ENCODE measurements at places on chromosomes 4 and X.
A peak's percentile ranks its signal among the peaks of the same experiment; 100 is the strongest.

- peaks cover 4% of the 10 kb centered on the region for H3K4me1 ChIP-seq
- H3K27me3 ChIP-seq = no peaks in the 10 kb centered on the region
- peak; percentile 99 for DNase-seq
- no peak within 1 kb of the TSS for H3K27ac ChIP-seq
- H3K4me3 ChIP-seq = peak within 1 kb of the TSS; percentile 93
Observed at GRCh38 chr4:174828845-174829701, at the start of gene GLRA3. GLRA3 (minus strand) TSS chr4:174829247; CDS start chr4:174828811, 436 bp downstream.

GRCh38 chrX:121161501-121161933 is 114.1 kb downstream of the GLUD2 start:
- H3K27me3 ChIP-seq = no peaks in the 10 kb centered on the region
- no peak for DNase-seq
- no peaks in the 10 kb centered on the region for H3K4me1 ChIP-seq

GRCh38 chr4:20570981-20571715 is 129.1 kb upstream of the PACRGL start:
- no peak overlapping the region for H3K27ac ChIP-seq
- H3K36me3 ChIP-seq = no peaks in the 10 kb centered on the region
- DNase-seq = no peak
- H3K4me3 ChIP-seq = no peak overlapping the region

DNA sequence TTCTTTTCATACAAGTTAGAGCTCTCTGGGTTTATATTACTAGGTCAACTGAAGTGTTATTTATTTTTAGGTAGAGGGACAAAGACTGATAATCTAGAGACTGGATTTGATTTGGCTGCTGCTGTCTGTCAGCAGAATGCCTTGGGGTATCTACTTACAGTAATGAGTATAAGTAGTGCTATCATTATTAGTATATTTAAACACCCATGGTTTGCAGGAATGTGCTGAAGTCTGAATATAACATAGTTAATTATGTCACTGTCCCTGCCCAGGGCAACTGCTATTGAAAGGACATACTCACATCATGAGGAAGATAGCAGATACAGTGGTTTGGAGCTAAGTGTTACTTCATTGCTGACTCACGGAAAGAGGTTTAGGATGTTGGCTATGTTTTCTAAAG is 76.2 kb downstream of the PRRG1 start:
- H3K27me3 ChIP-seq = no peaks in the 10 kb centered on the region
- no peak overlapping the region for H3K4me3 ChIP-seq
- H3K27ac ChIP-seq = no peak overlapping the region
- no peaks in the 10 kb centered on the region for H3K36me3 ChIP-seq
- DNase-seq = no peak

DNA sequence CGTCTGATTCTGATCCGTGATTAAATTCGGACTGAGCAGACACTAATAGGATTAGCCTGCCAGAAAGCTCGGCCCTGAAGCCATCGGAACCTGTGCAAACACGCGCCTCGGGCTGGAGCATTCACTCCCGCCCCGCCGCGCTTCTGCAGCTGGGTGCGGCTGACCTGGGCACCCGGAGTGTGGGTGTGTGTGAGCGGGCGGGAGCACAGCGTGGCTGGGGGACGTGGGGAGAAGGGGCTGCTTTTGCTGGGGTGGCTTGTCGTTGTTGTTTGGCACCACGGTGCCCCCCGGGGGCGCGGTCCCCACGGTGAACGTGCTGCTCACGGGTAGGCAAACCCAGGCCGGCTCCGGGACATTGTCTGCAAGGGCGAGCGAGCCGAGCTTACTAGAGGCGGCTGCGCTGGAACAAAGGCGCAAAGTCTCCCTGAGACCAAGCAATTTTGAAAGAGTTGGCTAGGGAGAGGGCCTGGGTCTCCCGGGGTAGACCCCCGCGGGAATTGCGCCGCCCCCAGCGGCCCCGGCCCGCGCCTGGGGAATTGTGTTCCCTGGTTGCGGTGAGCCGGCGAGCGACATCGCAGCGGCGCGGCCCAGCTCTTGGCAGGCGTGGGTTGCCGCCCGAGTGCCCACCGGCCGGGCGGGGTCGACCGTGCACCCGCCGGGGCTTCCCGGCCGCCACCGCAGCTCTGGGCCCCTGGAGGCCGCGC is 1.4 kb downstream of the MAMLD1 start:
- DNase-seq = peak; percentile 63
- H3K27ac ChIP-seq = no peak overlapping the region
- peak overlapping the region; percentile 71 for H3K4me3 ChIP-seq
- no peaks in the 10 kb centered on the region for H3K4me1 ChIP-seq
- peaks cover 57% of the 10 kb centered on the region for H3K27me3 ChIP-seq

GRCh38 chr4:122863639-122864038 is 37.0 kb downstream of the FGF2 start:
- no peaks in the 10 kb centered on the region for H3K27me3 ChIP-seq
- H3K4me1 ChIP-seq = no peaks in the 10 kb centered on the region
- no peak for DNase-seq
- H3K27ac ChIP-seq = no peak overlapping the region

DNA sequence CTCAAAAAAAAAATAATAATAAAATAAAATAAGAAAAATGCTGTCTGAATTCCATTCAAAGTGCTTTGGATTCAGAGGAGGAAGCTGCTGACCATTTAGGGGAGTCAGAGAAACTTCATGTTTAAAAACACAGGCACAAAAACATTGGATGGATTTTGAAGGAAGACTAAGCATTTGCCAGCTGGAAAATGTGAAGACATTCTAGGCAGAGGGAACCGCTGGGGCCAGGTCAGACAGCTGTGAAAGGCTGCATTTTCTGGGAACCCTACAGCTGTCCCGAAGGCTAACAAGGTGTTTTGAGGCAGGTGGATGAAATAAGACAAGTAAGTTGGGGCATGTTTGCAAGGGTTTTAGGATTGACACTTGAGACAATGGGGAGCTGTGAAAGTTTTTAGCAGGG is 38.6 kb downstream of the ING2 start:
- H3K27me3 ChIP-seq = no peaks in the 10 kb centered on the region
- H3K36me3 ChIP-seq = no peaks in the 10 kb centered on the region
- DNase-seq = no peak
- H3K4me1 ChIP-seq = peaks cover 3% of the 10 kb centered on the region
- no peak overlapping the region for H3K4me3 ChIP-seq

DNA sequence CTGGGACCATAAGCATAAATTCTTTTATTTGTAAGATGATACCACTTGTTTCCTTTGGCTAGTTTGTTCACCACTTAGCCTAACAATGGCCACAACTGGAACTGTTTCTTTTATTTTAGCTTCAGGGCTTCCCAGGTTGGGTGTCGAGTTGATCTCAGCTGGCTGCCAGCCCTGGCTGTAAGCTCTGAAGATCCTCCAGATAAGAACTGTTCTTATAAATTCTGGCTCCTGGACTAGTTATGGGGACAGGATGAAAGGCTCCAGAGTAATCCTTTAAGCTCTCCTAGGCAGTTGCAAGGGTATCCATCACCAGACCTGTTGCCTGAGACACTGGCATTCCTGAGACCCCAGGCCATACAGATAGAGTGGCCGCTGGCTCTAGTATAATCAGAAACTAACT is 129.4 kb upstream of the ACSL4 start:
- no peak overlapping the region for H3K4me3 ChIP-seq
- H3K36me3 ChIP-seq = no peaks in the 10 kb centered on the region
- no peaks in the 10 kb centered on the region for H3K27me3 ChIP-seq
- H3K4me1 ChIP-seq = no peaks in the 10 kb centered on the region
- DNase-seq = no peak

DNA sequence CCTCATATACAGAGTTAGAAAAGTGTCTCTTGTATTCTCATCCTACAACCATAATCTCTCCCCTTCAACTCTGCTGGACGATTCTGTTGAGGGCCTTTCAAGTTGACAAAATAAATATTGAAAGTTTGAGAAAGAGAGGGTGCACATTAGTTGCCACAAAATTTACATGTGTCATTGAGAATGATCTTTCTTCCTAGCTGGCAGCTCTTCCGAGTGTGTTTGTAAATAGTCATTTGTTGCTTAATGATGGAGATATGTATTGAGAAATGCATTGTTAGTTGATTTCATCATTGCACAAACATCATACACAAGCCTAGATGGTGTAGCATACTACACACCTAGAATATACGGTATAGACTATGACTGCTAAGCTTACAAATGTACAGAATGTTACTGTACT is 632.8 kb upstream of the AMOT start:
- no peaks in the 10 kb centered on the region for H3K36me3 ChIP-seq
- no peaks in the 10 kb centered on the region for H3K4me1 ChIP-seq
- no peak for DNase-seq
- no peak overlapping the region for H3K4me3 ChIP-seq
- H3K27ac ChIP-seq = no peak overlapping the region
- no peaks in the 10 kb centered on the region for H3K27me3 ChIP-seq

DNA sequence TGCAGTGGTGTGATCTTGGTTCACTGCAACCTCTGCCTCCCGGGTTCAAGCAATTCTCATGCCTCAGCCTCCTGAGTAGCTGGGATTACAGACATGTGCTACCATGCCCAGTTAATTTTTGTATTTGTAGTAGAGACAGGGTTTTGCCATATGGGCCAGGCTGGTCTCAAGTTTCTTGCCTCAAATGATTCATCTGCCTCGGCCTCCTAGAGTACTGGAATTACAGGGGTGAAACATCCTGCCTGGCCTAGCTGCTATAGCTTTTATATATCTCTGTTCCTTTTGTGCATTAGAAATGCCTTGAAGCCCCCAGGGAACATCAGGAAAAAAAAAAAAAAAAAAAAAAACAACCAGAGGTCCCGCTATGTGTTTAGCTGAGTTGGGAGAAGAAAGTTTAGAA is 34.8 kb downstream of the UBE2K start:
- no peaks in the 10 kb centered on the region for H3K27me3 ChIP-seq
- H3K27ac ChIP-seq = no peak overlapping the region
- peaks cover 28% of the 10 kb centered on the region for H3K36me3 ChIP-seq
- H3K4me1 ChIP-seq = no peaks in the 10 kb centered on the region
- no peak overlapping the region for H3K4me3 ChIP-seq

GRCh38 chrX:17298564-17298963 is 76.4 kb upstream of the NHS start:
- H3K27me3 ChIP-seq = no peaks in the 10 kb centered on the region
- no peaks in the 10 kb centered on the region for H3K4me1 ChIP-seq
- H3K27ac ChIP-seq = no peak overlapping the region
- no peak for DNase-seq

DNA sequence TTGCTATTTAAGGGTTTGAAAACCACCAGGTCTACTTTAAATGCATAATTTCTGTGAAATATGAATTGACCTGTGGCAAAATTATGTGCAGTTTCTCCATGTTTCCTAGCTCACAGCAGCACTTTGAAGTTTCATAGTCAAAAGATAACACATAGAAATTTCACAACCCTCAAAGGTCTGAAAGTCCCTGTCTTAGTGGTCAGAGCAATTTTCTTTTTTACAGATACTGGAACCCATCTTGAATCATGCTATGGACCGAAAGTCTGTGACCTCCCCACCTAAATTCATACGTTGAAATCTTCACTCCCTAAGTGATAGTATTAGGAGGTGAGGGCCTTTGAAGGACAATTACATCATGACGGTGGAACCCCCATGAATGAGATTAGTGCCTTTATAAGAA is 240.4 kb upstream of the BMP3 start:
- no peak for DNase-seq
- H3K27me3 ChIP-seq = peaks cover 3% of the 10 kb centered on the region
- H3K4me1 ChIP-seq = no peaks in the 10 kb centered on the region
- H3K27ac ChIP-seq = no peak overlapping the region
- no peak overlapping the region for H3K4me3 ChIP-seq

- H3K4me1 ChIP-seq = no peaks in the 10 kb centered on the region
- no peaks in the 10 kb centered on the region for H3K36me3 ChIP-seq
- no peak overlapping the region for H3K27ac ChIP-seq
- no peak overlapping the region for H3K4me3 ChIP-seq
- H3K27me3 ChIP-seq = no peaks in the 10 kb centered on the region
- no peak for DNase-seq
Observed at GRCh38 chrX:155962906-155963305, 34.6 kb upstream of the IL9R start.

GRCh38 chr4:152815078-152815477 is 35.3 kb downstream of the ARFIP1 start:
- H3K27ac ChIP-seq = no peak overlapping the region
- H3K36me3 ChIP-seq = peaks cover 9% of the 10 kb centered on the region
- H3K4me1 ChIP-seq = no peaks in the 10 kb centered on the region
- DNase-seq = no peak
- H3K4me3 ChIP-seq = no peak overlapping the region
- H3K27me3 ChIP-seq = no peaks in the 10 kb centered on the region

- no peak for DNase-seq
- H3K27me3 ChIP-seq = no peaks in the 10 kb centered on the region
- H3K4me3 ChIP-seq = no peak overlapping the region
- no peaks in the 10 kb centered on the region for H3K4me1 ChIP-seq
- no peaks in the 10 kb centered on the region for H3K36me3 ChIP-seq
Observed at GRCh38 chrX:65127842-65128241, 151.6 kb upstream of the ZC4H2 start.

- H3K27ac ChIP-seq = no peak overlapping the region
- DNase-seq = peak; percentile 68
- H3K4me3 ChIP-seq = no peak overlapping the region
- H3K4me1 ChIP-seq = no peaks in the 10 kb centered on the region
- no peaks in the 10 kb centered on the region for H3K36me3 ChIP-seq
Observed at GRCh38 chrX:33252306-33252825, 41.0 kb upstream of the DMD start.

DNA sequence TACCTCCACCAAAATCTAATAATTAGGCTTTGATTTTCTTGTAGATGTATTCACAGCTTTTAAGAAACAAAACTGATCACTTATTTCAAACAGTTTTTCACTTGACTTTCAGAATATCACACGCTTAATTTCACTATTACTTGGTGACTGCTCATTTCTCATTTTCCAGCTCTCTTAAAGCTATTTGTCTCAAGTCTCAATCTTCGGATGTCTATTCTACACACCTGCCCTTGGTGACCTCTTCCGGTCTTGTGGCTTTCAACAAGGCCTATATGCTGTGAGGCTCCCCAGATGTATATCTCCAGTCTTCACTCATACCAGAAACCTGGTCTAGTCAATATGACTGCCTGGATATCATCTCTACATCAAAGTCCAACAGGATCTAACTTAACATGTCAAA is 34.9 kb upstream of the ANXA10 start:
- H3K36me3 ChIP-seq = no peaks in the 10 kb centered on the region
- no peak overlapping the region for H3K4me3 ChIP-seq
- H3K27ac ChIP-seq = no peak overlapping the region
- H3K4me1 ChIP-seq = no peaks in the 10 kb centered on the region
- no peaks in the 10 kb centered on the region for H3K27me3 ChIP-seq

- no peaks in the 10 kb centered on the region for H3K36me3 ChIP-seq
- no peaks in the 10 kb centered on the region for H3K27me3 ChIP-seq
- H3K27ac ChIP-seq = no peak overlapping the region
- no peaks in the 10 kb centered on the region for H3K4me1 ChIP-seq
Observed at GRCh38 chrX:149707147-149707901, 4.5 kb upstream of the MAGEA11 start.

DNA sequence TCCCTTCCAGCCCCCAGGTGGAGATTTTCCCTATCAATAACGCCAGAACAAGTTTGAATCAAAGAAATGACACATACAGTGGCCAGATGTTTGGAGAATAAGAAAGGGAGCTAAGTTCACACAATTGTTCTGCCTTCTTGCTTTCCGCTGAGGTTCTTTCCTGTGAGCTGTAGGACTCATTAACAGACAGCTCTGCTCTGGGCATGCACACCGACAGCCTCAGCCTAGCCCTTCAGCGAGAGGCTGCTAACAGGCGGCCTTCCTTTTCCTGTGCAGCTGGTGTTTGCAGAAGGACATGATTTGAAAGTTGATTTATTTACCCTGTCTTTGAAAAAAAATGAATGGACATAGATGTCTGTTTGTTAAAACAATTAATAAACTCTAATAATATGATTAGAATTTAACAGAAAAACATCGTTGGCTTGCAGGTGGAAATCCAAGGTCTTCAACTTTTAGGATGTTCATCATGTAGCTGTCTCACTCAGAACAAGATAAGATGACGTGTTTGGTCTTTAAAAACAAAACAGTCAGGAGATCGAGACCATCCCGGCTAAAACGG is 183.3 kb downstream of the KDR start:
- no peaks in the 10 kb centered on the region for H3K36me3 ChIP-seq
- H3K27ac ChIP-seq = no peak overlapping the region
- H3K27me3 ChIP-seq = no peaks in the 10 kb centered on the region
- DNase-seq = no peak
- no peak overlapping the region for H3K4me3 ChIP-seq
